Stimulated activated CD8-positive, alpha-beta memory T cell treated with anti-CD3 and anti-CD28 coated beads, Interleukin-15, amount 100 ng/mL, for 48 hours (primary cell): ENCODE measurements at places on chromosomes 3 and 15.

DNA sequence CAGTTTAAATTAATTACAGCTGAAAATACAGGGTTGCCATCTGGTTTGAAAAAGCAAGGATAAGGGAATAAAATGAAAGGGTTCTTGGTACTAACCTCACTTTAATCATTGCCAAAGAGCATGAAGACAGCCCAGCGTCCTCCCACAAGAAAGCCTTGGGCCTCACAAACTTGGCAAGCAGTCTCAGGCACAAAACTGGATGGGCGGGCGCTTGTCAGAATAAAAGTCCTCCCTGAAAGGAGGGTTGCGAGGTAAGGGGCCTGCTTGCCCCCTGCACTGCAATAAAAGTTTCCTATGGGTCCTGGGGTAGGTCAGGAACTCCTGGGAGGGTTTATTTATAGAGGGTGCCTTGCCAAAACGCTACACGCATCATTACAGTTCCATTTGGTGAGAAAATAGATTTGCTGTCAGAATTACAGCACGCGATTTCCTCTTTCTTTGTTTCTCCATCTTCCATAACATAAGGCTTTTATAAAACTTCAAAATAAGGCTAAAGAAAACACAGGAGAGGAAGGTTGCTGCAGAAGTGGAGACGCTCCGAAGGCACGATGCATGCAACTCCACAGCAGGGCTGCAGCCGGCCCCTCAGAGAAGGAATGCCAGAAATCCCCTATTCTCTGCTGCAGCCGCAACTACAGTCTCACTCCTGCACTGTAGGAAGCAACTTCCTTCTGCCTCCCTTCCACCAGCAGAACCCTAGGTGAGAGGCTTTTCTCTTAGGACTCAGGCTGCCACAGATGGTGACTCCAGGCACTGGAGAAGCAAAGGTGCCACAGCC, 61.3 kb downstream of the VGLL4 start:
- DNase-seq = no peak

GRCh38 chr3:5016211-5017161, 37.2 kb downstream of the BHLHE40 start:
- no peak for DNase-seq

GRCh38 chr3:98331329-98331728, 22.3 kb upstream of the OR5K4 start:
- no peak for DNase-seq

GRCh38 chr3:155449613-155450267, 156.3 kb upstream of the STRIT1 start:
- no peak for DNase-seq

- DNase-seq = no peak
Measured at GRCh38 chr3:9864200-9864927, 15.7 kb downstream of the CIDEC start.

DNA sequence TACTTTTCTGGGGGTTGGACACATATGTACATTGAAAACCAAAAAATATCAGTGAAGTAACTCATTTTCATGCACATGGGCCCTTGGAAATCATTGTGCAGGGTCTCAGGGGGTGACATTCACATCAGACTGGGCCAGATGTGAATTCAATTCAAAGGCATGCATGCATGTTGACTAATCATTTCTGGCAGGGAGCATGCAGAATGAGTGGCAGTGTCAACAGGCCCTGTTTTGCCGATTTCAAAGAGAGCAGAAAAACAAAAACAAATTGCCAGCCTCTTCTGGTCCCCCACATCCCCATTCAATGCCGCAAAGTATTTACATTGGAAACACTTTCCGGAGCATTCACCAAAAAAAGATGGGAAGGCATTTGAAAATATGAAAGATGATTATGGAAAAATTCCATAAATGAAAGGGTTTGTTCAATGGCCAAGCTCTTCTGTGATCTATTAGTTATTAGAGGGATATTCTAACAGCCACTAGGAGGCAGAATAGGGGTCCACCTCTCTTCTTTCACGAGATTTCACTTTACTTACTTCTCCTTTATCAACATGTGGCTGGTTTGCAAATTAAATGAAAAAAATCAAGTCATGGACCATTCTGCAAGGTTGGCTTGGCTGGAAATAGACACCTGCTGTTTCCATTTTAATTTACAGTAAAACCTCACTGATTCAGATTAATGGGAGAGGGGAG, 119.9 kb upstream of the FEZF2 start:
- no peak for DNase-seq

- no peak for DNase-seq
Measured at GRCh38 chr15:83435202-83435601, 11.9 kb upstream of the SH3GL3 start.

- no peak for DNase-seq
Measured at GRCh38 chr3:72563690-72564370, 284.4 kb downstream of the SHQ1 start.
